Karpas-422 (cell line): ENCODE measurements at places on chromosomes 12 and 14. TPM values are rescaled to one million over a fixed set of nuclear protein-coding genes. Genes with fewer than 3 reads are reported as not detected.
A peak's percentile ranks its signal among the peaks of the same experiment; 100 is the strongest.

- H3K4me3 ChIP-seq: no peak overlapping the region
- no peak overlapping the region for H3K27ac ChIP-seq
- H3K4me1 ChIP-seq: no peaks in the 10 kb centered on the region
- H3K36me3 ChIP-seq: no peaks in the 10 kb centered on the region
These were observed 300.9 kb upstream of the STXBP6 start for GRCh38 chr14:25350802-25351201.

Gene E2F7
- 0.83 and 2.0 TPM in 2 replicates for total RNA-seq

GRCh38 chr14:51002406-51002999 is 58.2 kb upstream of the PYGL start:
- no peaks in the 10 kb centered on the region for H3K4me1 ChIP-seq
- H3K27me3 ChIP-seq: no peaks in the 10 kb centered on the region
- no peaks in the 10 kb centered on the region for H3K36me3 ChIP-seq
- H3K4me3 ChIP-seq: no peak overlapping the region
- H3K27ac ChIP-seq: no peak overlapping the region
- DNase-seq: no peak

Gene ZC2HC1C
- 1.1 and 2.9 TPM in 2 replicates for total RNA-seq

DNA sequence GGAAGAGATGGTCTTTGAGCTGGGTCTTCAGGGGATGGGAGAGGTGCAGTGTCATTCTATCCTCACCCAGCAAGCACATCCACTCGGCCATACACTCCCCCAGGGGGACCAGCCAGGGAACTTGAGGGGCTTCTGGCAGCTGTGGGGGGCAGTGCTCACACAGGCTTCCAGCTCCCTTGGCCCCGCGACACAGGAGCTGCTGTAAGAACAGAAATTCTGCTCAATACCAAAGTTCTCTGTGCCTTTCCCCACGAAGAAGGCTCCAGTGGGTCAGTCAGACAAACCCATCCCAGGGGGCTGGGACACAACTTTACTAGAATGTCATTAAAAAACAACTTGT is 289.1 kb upstream of the RTL1 start:
- H3K4me3 ChIP-seq: no peak overlapping the region
- H3K27me3 ChIP-seq: no peaks in the 10 kb centered on the region
- no peaks in the 10 kb centered on the region for H3K4me1 ChIP-seq
- no peak overlapping the region for H3K27ac ChIP-seq

GRCh38 chr12:66430106-66430505 is 127.8 kb downstream of the HELB start:
- no peak overlapping the region for H3K27ac ChIP-seq
- H3K4me1 ChIP-seq: peaks cover 6% of the 10 kb centered on the region
- no peak for DNase-seq
- no peaks in the 10 kb centered on the region for H3K27me3 ChIP-seq
- H3K36me3 ChIP-seq: no peaks in the 10 kb centered on the region

Gene HOXC9
- not detected in 2 replicates for total RNA-seq

GRCh38 chr12:64650762-64651161 is 40.5 kb downstream of the RASSF3 start:
- H3K4me1 ChIP-seq: peaks cover 66% of the 10 kb centered on the region
- H3K36me3 ChIP-seq: no peaks in the 10 kb centered on the region
- H3K27ac ChIP-seq: peak overlapping the region; percentile 59

Gene RTL1
- 0.11 TPM in 1 of 2 replicates, not detected in the other for total RNA-seq

GRCh38 chr12:47909839-47910465 is 5.2 kb upstream of the VDR start:
- no peak overlapping the region for H3K4me3 ChIP-seq
- no peaks in the 10 kb centered on the region for H3K27me3 ChIP-seq
- no peak overlapping the region for H3K27ac ChIP-seq
- no peaks in the 10 kb centered on the region for H3K36me3 ChIP-seq
- peaks cover 3% of the 10 kb centered on the region for H3K4me1 ChIP-seq

Gene C12orf54
- not detected in 2 replicates for total RNA-seq

GRCh38 chr12:78726854-78727253 is 137.7 kb upstream of the SYT1 start:
- no peaks in the 10 kb centered on the region for H3K36me3 ChIP-seq
- H3K4me3 ChIP-seq: no peak overlapping the region
- DNase-seq: no peak
- H3K27me3 ChIP-seq: no peaks in the 10 kb centered on the region

Gene C12orf42
- not detected in 2 replicates for total RNA-seq

DNA sequence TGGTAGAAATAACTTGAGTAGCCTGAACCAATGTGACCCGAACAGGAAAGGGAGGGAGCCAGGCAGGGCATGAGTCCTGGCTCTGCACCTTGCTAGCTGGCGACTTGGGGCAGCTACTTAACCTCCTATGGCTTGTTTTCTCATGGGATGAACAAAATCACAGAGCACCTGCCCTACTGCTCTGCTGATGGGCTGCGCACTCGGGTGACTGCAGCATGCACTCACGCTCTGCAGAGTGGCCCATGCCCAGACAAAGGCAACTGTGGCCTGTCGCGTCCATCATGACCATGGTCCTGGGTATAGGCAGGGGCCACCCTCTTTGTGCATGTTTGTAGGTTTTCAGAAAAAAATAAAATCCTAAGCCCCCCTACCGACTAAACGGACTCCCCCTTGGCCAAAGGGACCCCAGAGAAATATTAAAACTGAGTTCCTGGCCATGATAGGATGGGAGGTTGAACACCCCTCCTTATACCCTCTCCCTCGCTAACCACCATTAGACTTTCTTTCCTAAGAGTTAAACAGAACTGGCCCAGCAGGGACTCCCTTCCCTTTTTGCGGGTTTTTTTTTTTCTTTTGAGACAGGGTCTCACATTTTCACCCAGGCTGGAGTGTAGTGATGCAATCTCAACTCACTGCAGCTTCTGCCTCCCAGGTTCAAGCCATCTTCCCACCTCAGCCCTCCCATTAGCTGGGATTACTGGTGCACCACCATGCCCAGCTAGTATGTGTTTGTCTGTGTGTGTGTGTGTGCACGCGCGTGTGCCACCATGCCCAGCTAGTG is 32.5 kb downstream of the VWF start:
- no peaks in the 10 kb centered on the region for H3K4me1 ChIP-seq
- no peaks in the 10 kb centered on the region for H3K27me3 ChIP-seq
- no peak for DNase-seq
- H3K27ac ChIP-seq: no peak overlapping the region

DNA sequence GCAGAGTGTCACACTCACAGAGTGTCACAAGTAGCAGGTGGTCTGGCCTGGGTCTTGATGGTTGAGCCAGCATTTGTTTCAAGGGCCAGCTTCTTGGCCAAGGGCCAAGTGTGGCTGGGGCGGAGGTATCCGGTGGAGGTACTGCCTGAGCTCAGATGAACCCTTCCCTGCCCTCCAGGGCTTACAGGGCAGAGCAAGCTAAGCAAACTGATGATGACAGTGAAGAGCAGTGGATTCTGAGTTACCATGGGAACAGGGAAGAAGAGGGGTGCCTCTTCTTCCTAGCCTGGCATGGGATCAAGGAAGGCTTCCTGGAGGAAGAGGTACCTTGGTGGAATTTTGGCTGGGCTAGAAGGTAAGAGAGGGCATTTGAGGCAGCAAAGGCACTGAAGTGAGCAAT is 35.7 kb downstream of the MVK start:
- H3K27me3 ChIP-seq: no peaks in the 10 kb centered on the region

DNA sequence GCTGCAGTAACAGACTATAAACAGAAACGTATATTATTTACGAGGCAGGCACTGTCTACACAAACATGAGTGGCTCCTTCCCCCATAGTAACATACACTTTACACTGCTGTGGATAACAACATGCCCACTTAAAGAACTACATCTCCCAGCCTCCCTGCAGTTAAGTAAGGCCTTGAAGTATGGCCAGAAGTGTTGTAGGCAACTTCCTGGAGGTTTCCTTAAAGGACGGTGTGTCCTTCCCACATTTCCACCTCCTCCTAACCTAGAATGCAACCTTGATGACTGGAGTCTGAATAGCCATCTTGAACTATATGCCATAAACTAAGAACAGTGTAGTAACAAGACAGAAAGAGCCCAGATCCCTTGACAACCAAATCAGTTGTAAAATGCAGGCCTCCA is 20.3 kb downstream of the MED13L start:
- no peaks in the 10 kb centered on the region for H3K36me3 ChIP-seq
- no peak overlapping the region for H3K4me3 ChIP-seq

DNA sequence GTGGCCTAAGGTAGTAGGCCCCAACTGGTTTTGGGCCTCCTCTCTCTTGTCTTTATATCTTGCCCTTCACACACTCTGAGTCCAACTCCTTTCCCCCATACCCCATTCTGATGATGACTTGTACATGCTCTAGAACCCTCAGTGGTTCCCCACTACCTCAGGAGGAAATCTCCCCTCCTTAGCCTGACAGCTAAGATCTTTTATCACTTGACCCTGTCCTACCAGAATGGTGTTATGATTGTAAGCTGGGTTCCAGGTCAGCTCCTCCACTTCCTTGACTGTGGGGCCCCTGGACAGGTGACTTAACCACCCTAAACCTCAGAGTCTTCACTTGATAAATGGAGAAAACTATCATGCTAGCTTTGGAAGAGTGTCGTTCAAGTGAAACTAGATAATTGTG is 9.4 kb upstream of the MYL2 start:
- no peak overlapping the region for H3K27ac ChIP-seq
- H3K36me3 ChIP-seq: no peaks in the 10 kb centered on the region
- no peak overlapping the region for H3K4me3 ChIP-seq
- DNase-seq: no peak
- H3K27me3 ChIP-seq: no peaks in the 10 kb centered on the region
- H3K4me1 ChIP-seq: no peaks in the 10 kb centered on the region

Gene SRRM4
- total RNA-seq: not detected in 2 replicates

Gene TEX52
- not detected in 2 replicates for total RNA-seq

DNA sequence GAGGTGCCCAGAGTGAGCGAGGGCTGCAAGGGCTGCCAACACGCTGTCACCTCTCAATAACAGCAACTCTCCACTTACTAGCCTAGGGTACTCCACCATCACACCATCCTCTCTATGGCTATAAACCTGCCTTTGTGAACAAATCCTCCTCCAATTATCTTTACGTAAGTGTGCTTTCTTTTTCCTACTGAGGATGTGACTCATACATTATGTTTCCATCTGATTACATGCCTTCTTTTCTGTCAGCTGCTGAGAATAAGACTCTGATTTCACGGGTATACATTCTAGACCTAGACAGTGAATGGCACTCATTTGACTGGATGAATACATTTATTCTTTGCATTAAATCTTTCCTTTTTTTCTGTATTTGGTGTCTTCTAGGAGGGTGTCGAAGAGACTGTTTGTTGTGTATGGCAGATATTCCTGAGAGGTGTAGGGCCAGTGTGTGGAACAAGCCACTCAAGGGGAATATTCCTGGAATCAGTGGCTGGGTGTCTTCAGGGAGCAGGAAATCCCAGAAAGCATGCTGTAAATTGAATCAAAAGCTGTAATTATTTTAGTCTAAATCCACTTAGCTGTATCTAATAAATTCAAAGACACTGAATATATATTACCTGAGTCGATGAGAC is 327.3 kb upstream of the TMTC1 start:
- H3K27me3 ChIP-seq: no peaks in the 10 kb centered on the region
- H3K4me3 ChIP-seq: no peak overlapping the region
- no peaks in the 10 kb centered on the region for H3K4me1 ChIP-seq
- H3K27ac ChIP-seq: no peak overlapping the region
- no peaks in the 10 kb centered on the region for H3K36me3 ChIP-seq
- DNase-seq: no peak

Gene GDF11
- 2.9 and 7.8 TPM in 2 replicates for total RNA-seq

GRCh38 chr12:76495556-76495955 is 64.0 kb downstream of the OSBPL8 start:
- no peaks in the 10 kb centered on the region for H3K36me3 ChIP-seq
- no peak overlapping the region for H3K4me3 ChIP-seq
- no peaks in the 10 kb centered on the region; the same call in 1 of the 2 replicates for H3K4me1 ChIP-seq

DNA sequence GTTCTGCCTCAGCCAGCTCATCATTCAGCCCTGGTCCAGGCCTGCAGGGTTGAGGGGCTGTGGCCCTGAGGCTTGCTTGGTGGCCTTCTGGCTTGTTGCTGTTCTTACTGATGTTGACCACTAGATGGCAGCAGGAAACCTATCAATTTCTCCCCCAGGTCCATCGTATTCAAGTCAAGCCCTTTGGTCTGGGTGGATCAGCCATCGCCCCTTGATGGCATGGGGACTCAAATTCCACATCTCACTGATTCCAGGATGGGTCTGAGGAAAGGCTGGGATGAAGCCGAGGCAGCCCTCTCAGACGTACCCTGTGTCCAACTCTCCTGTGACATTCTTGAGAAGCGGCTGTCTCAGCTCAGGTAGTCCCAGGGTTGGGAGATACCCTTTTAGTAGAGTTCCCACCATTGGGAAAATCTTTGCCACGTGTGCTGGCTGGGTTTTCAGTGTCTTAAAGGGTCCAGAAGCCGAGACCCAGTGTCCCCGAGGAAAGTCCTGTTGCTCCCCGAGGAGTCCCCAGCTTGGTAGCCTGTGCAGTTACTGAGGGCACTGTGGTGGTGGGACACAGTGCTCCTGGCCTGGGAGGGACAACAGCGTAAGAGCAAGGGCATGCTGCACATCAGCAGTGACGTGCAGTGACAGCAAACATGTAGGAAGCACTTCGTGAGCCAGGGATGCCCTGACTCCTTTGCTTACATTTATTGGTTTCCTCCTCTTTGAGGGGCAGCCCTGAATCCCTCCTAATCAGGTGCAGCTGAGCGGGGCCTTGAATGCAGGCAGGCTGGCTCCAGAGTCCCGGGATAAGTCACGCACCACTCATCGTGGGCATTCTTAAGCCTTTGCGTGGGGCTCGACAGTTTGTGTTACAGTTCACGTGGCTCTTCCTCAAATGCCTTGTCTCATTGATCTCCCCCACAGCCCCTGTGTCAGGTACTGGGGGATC is 58.6 kb downstream of the TSPAN9 start:
- no peaks in the 10 kb centered on the region for H3K36me3 ChIP-seq
- H3K4me3 ChIP-seq: no peak overlapping the region
- H3K27ac ChIP-seq: no peak overlapping the region
- peak; percentile 85 for DNase-seq

- H3K4me1 ChIP-seq: no peaks in the 10 kb centered on the region
- H3K27ac ChIP-seq: no peak overlapping the region
- H3K36me3 ChIP-seq: no peaks in the 10 kb centered on the region
- DNase-seq: no peak
- no peaks in the 10 kb centered on the region for H3K27me3 ChIP-seq
These were observed 42.9 kb upstream of the EEA1 start for GRCh38 chr12:92971859-92972524.

GRCh38 chr12:129790930-129791329 is 112.9 kb downstream of the TMEM132D start:
- no peak for DNase-seq
- no peaks in the 10 kb centered on the region for H3K36me3 ChIP-seq
- H3K27ac ChIP-seq: no peak overlapping the region
- H3K27me3 ChIP-seq: no peaks in the 10 kb centered on the region
- no peaks in the 10 kb centered on the region for H3K4me1 ChIP-seq
- no peak overlapping the region for H3K4me3 ChIP-seq

Gene KRT8
- total RNA-seq: not detected in 2 replicates
